ENCODE measurements at places on chromosomes 2 and 18.

DNA sequence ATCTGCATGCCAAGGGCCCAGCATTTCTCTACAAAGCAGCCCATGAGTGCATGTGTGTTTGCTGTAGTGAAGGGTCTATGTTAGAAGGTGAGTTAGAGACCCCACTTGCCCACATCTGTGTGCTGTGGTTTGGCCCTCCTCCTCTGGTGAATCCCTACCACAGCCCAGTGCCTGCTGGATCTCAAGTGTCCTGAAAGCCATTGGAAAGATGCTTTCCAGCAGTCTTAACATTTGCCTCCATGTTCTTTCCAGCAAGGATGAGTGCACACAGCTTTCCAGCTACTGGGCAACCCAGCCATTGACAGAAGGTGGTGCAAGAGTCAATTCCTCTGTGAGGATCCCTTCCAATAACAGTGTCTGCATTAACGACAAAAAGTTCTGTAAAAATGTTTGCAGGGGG, 13.6 kb downstream of the CRIM1 start:
- DNase-seq, result no peak

DNA sequence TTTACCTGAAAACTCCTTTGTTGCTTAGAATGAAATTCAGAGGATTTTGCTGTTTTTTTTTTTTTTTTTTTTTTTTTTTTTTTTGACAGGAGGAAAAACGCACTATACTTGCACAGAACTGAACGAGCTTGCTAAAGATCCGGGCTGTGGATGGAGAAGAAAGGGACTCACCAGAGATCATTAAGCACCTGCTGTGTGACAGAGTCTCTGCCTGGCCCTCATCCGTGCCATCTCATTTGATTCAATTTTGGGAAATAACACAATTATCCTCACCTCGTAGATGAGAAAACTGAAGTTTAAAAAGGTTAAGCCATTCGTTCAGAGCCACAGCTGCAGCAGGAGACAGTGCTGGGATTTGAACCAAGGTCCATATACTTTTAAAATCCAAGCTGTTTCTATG, 775.4 kb upstream of the ID2 start:
- no peak for DNase-seq

DNA sequence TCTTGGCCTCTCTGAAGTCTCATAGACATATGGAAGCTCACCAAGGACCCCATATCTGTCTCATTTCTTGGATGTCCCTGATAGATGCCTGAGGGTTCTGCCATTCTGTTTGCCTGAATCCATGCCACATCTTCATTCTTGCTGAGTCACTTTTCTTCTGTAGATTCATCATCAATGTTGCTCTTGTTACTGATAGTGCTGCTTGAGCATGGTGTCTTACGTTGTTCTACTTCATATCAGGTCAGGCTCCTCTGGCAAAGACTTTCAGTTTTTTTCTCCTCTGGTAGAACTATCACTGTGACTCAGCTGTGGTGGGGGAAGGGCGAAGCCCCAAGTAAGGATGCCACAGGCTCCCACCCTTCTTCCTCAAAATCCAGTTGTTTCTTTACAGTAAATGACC, 885.2 kb downstream of the DCDC2C start:
- DNase-seq, result no peak

- DNase-seq, result no peak
Observed at GRCh38 chr2:19500126-19500525, 141.7 kb upstream of the OSR1 start.

DNA sequence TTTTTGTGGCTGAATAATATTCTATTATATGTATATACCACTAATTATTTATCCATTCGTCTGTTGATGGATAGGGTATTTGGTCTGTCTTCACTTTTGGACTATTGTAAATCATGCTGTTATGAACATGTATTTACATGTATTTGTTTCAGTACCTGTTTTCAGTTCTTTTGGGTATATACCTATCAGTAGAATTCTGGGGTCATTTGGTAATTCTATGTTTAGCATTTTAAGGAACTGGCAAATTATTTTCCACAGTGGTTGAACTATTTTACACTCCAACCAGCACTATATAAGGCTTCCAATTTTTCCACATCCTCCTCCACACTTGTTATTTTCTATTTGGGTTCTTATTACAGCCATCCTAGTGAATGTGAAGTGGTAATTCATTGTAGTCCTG, 12.4 kb upstream of the TANK start:
- no peak for DNase-seq

DNA sequence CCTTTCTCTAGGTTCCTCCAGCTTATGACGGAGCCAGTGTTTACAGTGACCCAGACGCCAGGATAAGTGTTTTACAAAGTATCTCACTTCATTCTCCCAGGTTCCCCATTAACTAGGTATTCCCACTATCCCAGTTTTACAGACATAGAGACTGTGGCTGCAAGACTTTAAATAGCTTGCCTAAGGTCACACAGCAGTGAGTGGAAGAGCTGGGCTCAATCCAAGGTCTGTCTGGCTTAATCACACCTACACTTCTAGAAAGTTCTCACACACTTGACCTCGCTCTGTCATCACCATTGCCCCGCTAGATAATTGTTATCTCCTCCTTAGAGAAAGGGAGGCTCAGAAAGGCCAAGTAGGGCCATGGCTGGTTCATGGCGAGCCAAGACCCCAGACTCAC, 110.2 kb downstream of the ANTXR1 start:
- no peak for DNase-seq

DNA sequence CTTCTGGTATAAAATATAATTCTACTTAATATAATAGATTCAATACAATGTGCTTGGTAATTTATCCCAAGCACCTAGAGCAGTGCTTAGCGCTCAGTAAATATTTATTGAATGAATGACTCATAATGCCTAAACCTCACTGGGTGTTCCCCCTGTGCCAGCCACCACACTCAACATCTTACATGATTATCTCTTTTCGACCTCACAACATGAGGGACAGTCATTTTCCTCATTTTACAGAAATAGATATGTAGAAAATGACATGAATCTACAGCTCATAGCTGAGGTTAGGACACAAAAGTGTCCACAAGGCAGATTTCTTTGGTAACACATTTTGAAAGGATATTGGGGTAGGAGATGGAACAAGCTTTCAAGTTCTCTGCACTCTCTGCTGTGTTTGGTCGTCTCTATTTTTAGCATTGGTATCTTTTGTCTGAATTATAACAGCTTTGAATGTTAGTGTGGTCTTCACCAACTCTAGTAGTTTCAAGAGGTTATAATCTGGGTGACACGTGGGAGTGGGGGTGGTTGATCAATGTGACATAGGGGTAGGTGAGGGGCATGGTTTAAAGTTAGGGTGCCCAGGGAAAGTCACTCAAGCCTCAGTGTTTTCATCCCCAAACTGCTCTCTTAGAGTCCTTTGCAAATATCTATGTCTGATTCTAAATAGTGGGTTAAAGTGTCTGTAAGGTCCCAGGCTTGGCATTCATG, 9.8 kb downstream of the MYOM1 start:
- no peak for DNase-seq

- no peak for DNase-seq
Observed at GRCh38 chr2:105518897-105519296, 120.0 kb upstream of the FHL2 start.

DNA sequence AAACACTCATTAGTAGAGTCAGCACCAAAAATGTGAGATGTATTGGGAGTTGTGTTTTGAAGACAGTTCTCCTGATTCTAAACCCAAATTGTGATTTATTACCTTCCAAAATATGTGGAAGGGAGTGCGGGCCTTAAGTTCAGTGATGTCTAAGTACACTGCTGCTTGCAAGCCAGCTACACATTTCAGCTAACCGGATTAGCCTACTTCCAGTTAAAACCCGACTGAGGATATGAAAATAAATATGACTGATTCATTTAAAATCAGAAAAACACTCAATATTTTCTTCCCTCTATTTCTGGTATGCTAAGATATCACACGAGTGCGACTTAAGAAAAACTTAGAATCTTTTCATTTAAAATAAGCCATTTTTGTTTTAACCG, 907 bp downstream of the FHL2 start:
- DNase-seq, result peak; percentile 36

DNA sequence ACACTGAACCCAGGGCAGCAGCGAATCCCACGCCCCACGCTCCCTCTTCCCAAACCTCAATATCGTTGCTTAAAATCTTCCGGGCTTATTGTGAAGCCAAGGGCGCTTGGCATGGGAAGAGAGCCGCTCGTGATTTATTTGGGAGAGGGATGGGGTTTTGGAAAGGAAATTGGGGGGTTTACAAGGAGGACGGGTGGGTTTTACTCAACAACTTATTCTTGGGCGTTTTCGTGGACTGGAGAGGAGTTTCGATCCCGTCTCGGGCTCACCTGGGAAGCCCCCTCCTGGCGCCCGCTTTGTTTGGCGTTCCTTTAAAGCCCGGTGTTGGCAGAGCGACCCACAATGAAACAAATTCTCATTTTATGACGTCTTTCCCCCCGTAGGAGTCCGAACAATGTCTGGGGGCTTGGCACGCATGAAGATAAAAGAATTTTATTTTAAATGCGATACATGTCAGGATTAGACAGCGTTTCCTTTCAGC, 135.3 kb downstream of the INSIG2 start:
- no peak for DNase-seq

DNA sequence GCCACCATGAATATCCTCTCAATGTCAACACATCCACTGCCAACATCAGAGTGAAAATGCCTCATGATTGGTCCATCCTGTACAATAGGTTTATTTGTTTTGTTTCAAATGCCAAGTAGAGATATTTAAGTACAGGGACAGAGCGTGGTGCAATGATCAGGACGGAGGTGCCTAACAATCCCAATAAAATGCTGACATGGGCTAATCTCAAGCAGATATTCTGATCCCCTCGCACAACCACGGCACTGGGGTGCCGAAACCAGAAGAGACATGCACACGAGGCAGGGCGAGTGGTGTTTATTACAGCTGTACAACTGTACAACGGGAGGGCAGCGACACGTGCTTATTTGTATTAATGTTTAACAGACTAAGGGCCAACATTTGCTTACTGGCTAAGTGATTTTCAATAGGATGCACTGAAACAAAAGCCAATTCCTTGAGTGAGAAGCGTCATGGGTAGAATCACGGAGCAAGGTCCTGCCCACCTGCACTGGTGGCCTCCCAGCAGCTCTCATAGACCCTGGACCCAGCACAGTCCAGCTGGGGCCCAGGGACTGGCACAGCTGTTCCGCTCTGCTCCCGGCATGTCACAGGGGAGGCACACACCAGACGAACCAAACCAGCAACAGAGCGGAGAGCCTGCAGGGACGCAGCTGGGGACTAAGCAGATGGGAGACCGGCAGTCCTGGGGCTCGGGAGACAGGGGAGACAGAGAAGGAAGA, 101.4 kb downstream of the HDAC4 start:
- peak; percentile 93 for DNase-seq

GRCh38 chr2:218387369-218388194, 5.5 kb downstream of the SLC11A1 start:
- peak; percentile 34 for DNase-seq

GRCh38 chr2:143942486-143942885, 577.4 kb downstream of the ZEB2 start:
- DNase-seq, result no peak

DNA sequence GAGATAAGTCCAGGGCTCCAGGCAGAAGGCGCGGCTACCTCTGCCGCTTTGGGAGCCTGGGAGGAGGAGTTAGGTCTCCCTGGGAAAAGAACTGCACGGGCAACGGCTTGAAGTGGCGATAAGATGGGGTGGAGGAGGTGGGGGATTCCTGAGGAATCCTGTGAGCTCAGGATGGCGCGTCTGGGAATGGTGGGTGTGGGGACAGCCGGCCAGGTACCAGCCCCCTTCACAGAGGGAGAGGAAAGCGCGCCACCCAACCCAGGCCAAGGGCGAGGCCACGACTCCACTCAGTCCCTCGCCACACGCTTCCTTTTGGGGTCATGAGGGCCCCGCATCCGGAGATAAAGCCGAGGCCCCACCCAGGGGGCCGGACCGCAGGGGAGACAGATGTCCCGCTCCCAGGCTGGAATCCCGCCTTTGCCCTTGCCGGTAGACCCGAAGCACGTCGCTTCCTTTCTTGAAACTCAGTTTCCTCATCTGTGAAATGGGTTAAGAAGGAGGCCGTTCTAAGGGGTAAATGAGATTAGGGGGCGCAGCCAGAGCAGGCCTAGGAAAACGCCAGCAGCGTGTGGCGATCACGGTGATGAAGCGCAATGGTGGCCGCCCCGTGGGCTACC, 1.7 kb upstream of the CTDSP1 start:
- DNase-seq, result no peak

DNA sequence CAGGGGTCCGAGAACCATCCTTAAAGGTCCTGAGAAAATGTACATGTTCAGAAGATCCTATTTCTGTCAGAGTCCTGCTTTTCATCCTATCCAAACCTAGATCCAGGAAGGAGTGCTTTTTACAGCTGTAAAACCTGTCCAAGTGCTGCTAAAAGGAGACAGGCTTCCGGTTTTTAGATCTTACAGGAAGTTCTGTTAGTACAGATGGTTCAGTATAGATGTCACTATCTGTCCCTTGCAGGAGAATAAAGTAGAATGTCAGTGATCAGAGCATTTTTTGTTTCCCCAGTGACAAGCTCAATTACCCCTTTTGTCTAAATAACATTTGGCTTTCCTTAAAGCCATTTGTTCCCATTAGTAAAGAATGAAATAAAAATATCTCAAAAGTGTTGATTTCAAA, 98.3 kb downstream of the NRP2 start:
- no peak for DNase-seq

GRCh38 chr2:48424866-48425265, 105.1 kb upstream of the STON1 start:
- DNase-seq, result no peak

DNA sequence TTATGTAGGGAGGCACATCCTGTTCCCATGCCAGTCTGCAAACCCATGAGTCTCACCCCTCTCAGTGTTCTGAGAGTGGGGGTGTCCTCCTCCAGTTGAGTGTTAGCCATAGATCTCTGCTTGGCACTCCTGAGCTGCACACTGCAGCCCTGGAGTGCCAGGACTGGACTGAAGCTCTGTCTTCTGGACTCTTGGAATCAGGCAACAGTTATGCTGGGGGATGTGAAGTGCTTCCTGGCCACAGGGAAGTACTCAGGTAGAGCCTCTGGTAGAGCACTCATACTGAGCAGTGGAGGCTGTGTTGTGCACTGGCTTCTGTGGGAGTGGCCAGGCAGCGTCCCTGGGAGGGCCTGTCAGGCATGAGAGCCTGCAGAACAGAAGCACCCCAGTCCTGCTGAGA, 43.0 kb downstream of the SERPINB7 start:
- DNase-seq, result no peak

DNA sequence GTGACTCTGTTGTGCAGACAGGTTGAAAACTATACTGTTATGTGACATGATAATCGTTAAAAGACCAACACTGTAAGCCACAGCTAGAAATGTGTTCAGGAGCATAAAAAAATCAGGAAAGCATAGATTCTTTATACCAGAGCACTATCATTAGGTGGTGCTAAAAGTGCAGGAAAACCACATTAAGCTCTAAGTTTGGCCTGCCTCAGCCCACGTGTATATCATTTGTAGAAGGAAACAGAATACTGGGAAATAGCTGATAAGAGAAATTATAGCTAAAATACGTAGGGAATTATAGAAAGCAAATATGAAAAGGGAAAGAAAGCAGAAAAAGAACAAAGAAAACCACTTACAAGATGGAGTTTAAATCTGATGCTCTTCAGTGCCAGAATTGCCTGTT, 26.5 kb upstream of the C2orf74 start:
- DNase-seq, result no peak
